Stimulated activated CD8-positive, alpha-beta memory T cell treated with anti-CD3 and anti-CD28 coated beads, Interleukin-15, amount 100 ng/mL, for 24 hours (primary cell): ENCODE measurements at places on chromosomes 4 and X.

DNA sequence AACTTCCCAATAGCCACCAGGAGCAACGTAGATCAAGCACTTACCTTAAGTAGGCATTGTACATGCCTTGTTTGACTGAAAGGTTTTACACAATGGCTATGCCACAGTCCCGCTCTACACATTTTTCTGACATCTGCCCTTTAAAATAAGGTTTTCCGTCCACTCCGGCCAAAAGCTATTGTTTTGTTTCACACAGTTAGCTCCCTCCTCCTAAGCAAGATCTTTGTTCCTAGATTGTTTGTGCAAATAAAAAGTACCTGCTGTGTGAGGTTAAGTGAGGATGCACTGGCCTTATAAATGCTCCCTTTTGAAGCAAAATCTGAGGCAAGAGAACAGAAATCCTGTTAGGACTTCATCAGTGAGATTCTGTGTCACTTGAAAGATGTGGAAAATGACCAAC, 11.8 kb downstream of the SCD5 start:
- no peak for DNase-seq

DNA sequence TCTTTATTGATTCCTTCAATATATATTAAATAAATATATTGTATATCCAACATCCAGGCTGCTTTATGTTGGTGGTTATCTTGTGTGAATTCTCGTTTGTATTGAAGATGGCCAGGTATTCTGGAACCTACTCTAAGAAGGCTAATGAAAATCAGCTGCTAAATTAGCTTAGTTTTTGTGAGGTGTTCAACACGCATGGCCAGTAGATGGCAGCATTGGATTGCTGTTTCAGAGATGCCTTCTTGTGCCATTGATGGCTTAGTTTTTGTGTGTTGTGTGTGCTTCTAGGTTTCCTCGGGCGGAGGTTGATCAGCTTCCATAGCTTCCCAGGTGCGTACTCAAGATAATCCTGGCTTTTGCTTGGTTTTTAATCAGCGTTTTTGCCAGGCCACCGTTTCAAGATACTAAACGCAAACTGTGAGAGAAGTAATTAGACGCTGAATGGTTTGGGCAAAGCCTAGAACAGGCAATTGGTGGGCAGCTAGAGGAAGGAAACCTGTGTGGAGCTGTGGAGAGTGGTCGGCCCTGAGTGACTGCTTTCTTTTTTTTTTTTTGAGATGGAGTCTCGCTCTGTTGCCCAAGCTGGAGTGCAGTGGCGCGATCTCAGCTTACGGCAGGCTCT, 15.1 kb downstream of the NOCT start:
- DNase-seq = peak; percentile 28

GRCh38 chr4:27009539-27009938, 148.9 kb downstream of the STIM2 start:
- DNase-seq = no peak

- no peak for DNase-seq
Measured at GRCh38 chr4:114684462-114684861, 85.9 kb downstream of the UGT8 start.

DNA sequence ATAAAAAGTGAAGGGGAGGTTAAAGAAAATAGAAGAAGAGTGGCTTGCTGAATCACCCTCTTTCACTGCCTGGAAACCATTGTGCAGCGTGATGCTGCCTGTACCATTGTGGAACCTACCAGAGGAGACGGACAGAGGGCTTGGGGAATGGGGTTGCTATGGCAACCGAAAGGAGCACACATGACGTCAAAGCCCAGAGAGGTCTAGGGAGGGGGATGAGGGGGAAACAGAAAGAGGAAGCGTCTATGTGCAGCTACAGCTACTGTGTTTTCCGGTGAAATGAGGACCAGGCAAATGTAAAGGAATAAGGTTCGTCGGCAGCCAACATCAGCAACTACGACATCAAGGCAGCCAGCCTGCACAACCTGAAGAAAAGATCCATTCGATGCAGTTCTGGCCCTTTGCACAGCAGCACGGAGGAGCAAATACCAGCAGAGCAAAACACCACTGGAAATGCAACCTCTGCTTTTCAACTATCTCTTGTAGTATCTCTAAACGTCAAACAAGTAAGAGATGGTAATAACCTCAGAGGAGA, at the start of gene MAPK10:
MAPK10 (minus strand) TSS at position 110 of the 535 bp plus-strand sequence.
- no peak for DNase-seq

DNA sequence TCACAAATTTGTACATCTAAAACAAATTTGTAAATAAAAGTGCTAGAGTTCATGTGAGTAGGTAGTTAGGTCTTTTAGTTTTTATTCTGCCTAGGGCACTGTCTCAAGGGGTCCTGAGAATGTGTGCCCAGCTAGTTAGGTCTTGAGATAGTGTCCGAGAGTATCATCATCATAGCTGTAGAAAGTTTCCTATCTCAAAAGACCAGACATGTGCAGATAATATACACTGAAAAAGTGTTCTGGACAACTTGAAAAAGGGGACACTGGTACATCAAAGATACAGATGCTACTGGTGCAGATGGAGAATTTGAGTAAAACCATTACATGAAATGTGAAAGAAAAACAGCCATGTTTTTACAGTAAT, 1.8 kb upstream of the ZCCHC4 start:
- DNase-seq = no peak

- no peak for DNase-seq
Measured at GRCh38 chr4:186351668-186352194, 85.7 kb downstream of the F11 start.
